ENCODE measurements at places on chromosomes 7 and 10.

DNA sequence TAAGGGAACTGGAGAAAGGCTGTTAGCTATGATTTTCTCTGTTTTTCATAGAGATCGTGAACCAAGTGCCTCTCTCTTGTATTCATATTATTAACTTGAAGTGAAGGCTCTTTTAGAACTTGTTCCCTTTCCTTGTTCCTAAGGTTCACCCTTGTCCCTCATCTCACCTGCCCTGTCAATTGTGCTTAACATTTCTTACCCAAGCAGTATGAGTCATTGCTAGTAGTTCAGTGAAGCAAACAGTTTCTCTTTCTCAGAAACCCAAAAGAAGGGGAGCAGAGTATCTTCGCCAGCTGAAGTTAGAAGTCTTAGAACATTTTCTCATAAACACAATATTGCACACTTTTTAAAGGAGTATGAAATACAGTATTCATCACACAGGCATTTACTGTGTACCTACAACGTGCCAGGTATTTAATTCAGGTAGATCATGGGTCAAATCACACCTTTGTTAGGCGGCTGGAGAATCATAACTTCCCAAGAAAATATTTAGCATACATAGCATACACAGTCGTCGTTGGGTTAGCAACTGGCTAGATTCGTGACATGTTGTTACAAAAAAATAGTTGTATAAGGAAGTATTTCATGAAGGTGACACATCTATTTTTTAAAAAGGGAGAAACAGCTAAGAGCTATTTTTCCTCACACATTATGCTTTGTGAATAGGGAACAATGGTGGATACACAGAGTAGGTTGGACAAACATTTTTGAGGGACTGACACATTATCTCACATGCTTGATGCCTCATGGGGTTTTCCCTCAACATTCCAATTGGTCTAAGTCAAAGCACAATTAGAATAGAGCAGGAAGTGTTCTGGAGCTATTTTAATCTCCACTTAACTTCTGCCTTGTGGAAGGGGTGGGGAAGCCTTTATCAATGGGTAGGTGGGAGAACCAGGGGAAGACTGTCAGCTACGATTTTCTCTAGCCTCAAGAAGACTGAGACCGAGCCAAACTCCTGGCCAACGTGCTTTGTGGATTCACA is 13.2 kb downstream of the HDAC9 start:
- DNase-seq: peak; percentile 98

GRCh38 chr7:96211954-96212353 is 109.9 kb downstream of the SLC25A13 start:
- no peak for DNase-seq

GRCh38 chr10:21649454-21649872 is 115.4 kb downstream of the MLLT10 start:
- DNase-seq: no peak

DNA sequence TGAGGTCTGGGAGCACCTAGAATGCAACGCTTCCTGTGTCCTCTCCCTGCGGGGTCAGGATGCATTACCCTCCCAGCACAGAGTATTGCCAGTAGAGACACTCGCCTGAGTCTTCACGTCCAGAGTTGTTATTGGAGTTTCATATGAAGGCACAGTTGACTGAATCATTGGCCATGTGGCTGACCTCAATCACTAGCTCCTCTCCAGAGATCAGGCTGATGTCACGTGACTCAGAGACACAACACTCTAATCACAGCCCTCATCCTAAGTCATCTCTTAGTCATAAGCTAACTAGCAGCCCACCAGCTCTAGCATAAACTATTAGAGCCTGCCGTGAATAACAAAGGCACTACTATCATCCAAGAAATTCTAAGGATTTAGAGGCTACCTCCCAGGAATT is 107.8 kb downstream of the HECW1 start:
- DNase-seq: no peak

Measured in inflammatory macrophage treated with lipopolysaccharide for 1 hour (primary cell).